MCF 10A (cell line): ENCODE measurements at places on chromosomes 5 and 9. TPM values are rescaled to one million over a fixed set of nuclear protein-coding genes. Genes with fewer than 3 reads are reported as not detected.
A peak's percentile ranks its signal among the peaks of the same experiment; 100 is the strongest.

DNA sequence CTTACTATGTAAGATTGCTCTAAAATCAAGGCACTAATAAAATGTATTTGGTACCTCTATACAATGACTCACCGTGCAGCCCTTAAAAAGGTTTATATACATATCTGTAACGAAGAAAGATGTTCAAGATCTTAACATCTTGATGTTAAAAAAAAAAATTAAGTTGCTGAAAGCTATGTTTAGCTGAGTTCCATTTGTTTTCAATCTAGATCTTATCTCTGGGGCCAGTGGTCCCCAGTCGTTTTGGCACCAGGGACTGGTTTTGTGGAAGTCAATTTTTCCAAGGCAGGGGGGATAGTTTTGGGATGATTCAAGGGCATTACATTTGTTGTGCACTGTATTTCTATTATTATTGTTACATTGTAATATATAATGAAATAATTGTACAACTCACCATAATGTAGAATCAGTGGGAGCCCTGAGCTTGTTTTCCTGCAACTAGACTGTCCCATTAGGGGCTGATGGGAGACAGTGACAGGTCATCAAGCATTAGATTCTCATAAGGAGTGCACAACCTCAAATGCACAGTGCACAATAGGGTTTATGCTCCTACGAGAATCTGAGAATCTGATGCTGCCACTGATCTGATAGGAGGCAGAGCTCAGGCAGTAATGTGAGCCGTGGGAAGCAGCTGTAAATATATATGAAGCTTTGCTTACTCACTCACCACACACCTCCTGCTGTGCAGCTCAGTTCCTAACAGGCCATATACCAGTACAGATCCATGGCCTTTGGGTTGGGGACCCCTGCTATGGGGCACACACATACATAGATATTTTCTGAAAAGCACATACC lies 27.6 kb upstream of the TSLP start:
- H3K27me3 ChIP-seq, result no peaks in the 10 kb centered on the region
- H3K4me1 ChIP-seq, result no peaks in the 10 kb centered on the region
- H3K27ac ChIP-seq, result no peak overlapping the region
- H3K4me3 ChIP-seq, result no peak overlapping the region

DNA sequence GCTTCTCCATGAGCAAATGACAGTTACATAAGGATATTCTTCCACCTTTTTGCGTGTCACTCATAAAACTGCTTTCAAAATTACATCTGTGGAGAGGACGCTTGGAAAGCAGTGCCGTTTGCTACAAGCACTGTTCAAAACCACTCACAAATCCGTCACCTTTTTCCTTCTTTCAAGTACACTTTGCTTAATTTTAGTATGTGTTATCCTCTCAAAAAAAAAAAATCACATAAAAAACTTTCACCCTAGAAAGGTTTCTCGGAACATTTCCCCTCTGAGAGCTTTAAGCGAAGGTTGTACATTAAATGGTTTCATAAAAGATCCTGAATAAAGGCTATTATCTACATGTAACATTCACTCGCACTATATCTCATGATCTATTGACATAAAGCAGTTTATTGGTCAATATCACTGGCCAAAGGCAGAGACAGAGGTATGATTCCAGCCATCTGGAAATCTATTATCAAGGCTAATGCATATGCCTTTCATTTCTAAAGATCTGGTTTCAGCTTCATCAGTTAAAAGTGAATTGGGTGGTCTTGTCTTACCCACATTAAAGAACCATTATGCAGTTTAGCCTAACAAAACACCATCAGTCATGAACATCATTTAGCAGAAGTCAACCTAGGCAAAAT lies 163.6 kb downstream of the ENC1 start:
- no peak overlapping the region for H3K27ac ChIP-seq
- H3K4me1 ChIP-seq, result no peaks in the 10 kb centered on the region
- DNase-seq, result no peak
- peaks cover 10% of the 10 kb centered on the region for H3K27me3 ChIP-seq
- no peak overlapping the region for H3K4me3 ChIP-seq
- no peaks in the 10 kb centered on the region for H3K36me3 ChIP-seq

- H3K36me3 ChIP-seq, result no peaks in the 10 kb centered on the region
- no peak for DNase-seq
- H3K27me3 ChIP-seq, result no peaks in the 10 kb centered on the region
- H3K27ac ChIP-seq, result peak overlapping the region; percentile 97
Measured at GRCh38 chr5:107467137-107467932, 203.4 kb downstream of the EFNA5 start.

GRCh38 chr5:167840527-167841130 lies 450.8 kb upstream of the WWC1 start:
- DNase-seq, result no peak
- H3K27me3 ChIP-seq, result no peaks in the 10 kb centered on the region
- H3K27ac ChIP-seq, result no peak overlapping the region
- H3K36me3 ChIP-seq, result no peaks in the 10 kb centered on the region
- peaks cover 7% of the 10 kb centered on the region for H3K4me1 ChIP-seq

- H3K4me1 ChIP-seq, result peaks cover 6% of the 10 kb centered on the region
- no peak overlapping the region for H3K4me3 ChIP-seq
- no peak for DNase-seq
Measured at GRCh38 chr9:127216888-127217217, 47.7 kb upstream of the GARNL3 start.

GRCh38 chr5:72170101-72170500 lies 62.8 kb downstream of the MAP1B start:
- no peaks in the 10 kb centered on the region for H3K27me3 ChIP-seq
- H3K36me3 ChIP-seq, result no peaks in the 10 kb centered on the region
- H3K4me1 ChIP-seq, result peaks cover 12% of the 10 kb centered on the region
- no peak overlapping the region for H3K4me3 ChIP-seq
- DNase-seq, result no peak
- H3K27ac ChIP-seq, result no peak overlapping the region

- no peak for DNase-seq
- no peaks in the 10 kb centered on the region for H3K36me3 ChIP-seq
- no peaks in the 10 kb centered on the region for H3K27me3 ChIP-seq
- H3K4me1 ChIP-seq, result peaks cover 7% of the 10 kb centered on the region
Measured at GRCh38 chr5:76542887-76543690, 80.1 kb downstream of the F2RL2 start.

- no peak overlapping the region for H3K4me3 ChIP-seq
- no peaks in the 10 kb centered on the region for H3K27me3 ChIP-seq
- no peak for DNase-seq
Measured at GRCh38 chr5:132675936-132676689, 2.3 kb downstream of the IL4 start.

- no peak overlapping the region for H3K27ac ChIP-seq
Measured at GRCh38 chr9:14417237-14417636, 103.3 kb upstream of the NFIB start.

- no peaks in the 10 kb centered on the region for H3K36me3 ChIP-seq
- H3K4me1 ChIP-seq, result no peaks in the 10 kb centered on the region
- no peak overlapping the region for H3K4me3 ChIP-seq
Measured at GRCh38 chr5:15566789-15567188, 66.8 kb downstream of the FBXL7 start.

GRCh38 chr5:89200899-89201298 lies 317.9 kb upstream of the MEF2C start:
- H3K36me3 ChIP-seq, result no peaks in the 10 kb centered on the region
- no peak overlapping the region for H3K4me3 ChIP-seq
- no peaks in the 10 kb centered on the region for H3K27me3 ChIP-seq
- DNase-seq, result no peak
- no peaks in the 10 kb centered on the region for H3K4me1 ChIP-seq
- H3K27ac ChIP-seq, result no peak overlapping the region

GRCh38 chr5:16559702-16560101 lies 57.1 kb downstream of the RETREG1 start:
- DNase-seq, result no peak
- no peak overlapping the region for H3K27ac ChIP-seq
- no peak overlapping the region for H3K4me3 ChIP-seq
- no peaks in the 10 kb centered on the region for H3K27me3 ChIP-seq

DNA sequence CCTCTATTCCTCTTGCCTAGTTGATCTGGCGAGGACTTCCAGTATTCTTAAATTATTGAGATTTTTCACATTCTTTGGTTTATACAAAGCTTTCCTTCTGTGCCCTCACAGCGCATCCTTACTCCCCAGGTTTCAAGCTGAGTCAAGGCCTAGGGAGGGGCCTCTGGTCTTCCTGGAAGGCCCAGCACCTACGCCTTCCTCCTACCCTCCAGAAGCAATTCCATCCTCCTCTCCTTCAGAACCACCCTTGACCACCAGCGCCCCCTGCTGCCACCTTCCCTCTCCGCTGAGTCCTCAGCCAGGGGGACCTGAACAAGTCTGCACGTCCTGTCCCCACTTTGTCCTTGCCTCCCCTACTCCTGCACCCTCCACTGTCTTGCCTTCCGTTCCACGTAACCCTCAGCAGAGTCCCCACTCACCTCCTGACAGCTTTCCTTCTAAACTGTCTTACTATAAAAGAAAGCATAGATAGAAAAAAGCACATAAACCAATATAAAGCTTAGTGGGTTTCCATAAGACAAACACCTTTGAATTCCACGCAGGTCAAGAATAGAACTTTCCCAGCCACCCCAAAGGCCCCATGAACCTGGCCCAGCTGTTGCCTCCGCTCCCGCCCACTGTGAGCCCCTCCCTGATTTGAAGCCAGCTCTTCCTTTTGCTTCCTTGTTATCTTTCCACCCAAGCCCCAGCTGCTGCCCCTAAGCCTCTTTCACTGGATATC lies 63.0 kb upstream of the CTSL start:
- H3K27ac ChIP-seq, result no peak overlapping the region
- H3K4me1 ChIP-seq, result peaks cover 13% of the 10 kb centered on the region
- DNase-seq, result peak; percentile 84
- H3K4me3 ChIP-seq, result no peak overlapping the region

- no peak overlapping the region for H3K4me3 ChIP-seq
- H3K36me3 ChIP-seq, result peaks cover 80% of the 10 kb centered on the region
- DNase-seq, result no peak
Measured at GRCh38 chr9:98219794-98220370, 27.4 kb upstream of the CORO2A start.

TAF11L5 gene
- total RNA-seq, result not detected in 2 replicates

MYOT gene
- not detected in 2 replicates for total RNA-seq

PDE6A gene
- total RNA-seq, result 0.22 and 0.42 TPM in 2 replicates

NEUROG1 gene
- not detected in 2 replicates for total RNA-seq
